Femur (tissue), 1 donor: ENCODE measurements at places on chromosomes 4 and X.

DNA sequence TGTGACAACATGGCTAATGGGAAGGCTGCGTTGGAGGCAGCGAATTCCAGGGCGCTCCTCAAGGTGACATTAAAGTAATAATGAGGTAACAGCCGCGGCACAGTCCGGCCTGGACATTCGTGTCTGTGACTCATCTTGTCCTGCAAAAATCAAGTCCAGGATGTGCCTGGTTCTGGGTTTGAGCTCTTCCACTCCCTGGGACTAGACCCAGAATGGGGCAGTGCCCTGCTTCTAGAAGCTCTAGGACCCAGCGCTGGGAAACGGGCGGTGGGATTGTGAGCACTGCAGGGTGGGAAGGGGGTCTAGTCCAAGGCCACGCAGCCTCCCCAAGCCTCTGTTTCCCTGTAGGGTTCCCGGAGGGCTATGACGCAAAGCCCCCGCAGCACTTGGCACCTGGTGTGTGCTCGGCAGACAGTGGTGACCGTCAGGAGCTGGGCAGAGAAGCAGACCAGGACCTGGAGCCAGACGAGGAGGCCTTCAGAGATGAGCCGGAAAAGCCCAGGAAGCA lies 34.9 kb downstream of the HMX1 start:
- no peak for DNase-seq

DNA sequence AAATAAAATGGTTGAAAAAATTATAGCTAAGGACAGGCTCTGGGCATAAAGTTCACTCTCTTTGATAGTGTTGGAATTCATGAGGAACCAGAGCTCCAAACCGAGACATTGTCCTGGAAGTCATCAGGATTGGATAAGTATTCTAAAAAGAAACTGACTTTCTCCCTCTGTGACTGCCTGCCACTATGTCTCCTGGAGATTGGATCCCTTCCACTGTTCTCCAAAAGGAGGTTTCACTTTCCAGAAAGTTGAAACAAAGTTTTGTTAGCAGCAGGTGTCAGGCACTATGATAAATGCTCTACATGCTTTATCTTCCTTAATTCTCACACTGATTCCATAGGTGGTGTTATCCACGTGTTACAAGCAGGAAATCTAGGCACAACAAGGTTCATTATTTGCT lies 16.8 kb downstream of the BANK1 start:
- no peak for DNase-seq

GRCh38 chr4:3775005-3775404 lies 8.8 kb downstream of the ADRA2C start:
- DNase-seq, result no peak

DNA sequence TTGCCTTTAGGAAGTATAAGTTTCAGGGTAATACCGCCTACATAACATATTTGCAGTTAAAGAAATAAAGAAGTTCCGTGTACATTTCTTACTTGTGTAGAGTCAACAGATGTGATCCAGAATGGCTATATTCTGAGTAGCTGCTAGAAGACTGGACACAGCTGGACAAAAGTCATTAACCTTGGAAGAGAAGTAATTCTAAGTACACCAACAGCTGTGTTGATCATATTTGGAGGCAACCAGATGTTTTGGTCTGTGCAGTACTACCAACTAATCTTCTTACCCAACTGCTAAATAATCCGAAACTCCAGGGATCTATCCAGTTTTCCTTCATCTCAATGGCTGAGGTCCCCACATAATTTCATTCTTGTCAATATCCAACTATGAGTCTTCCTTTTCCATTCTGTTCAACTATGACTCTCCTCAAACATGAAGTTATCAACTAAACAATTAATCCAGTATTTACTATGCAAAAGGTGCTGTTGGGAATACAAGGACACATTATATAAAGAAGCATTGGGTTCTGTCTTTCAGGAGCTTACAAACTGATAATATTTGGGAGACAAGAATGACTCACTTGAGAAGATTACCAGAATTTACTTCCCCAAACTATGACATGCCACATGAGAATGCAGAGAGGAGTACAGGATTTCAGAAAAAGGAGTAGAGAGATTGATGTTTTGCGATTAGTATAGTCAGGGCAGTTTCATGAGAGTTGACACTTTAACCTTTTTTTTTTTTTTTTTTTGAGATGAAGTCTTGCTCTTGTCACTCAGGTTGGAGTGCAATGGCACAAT lies 78.2 kb downstream of the COL4A6 start:
- DNase-seq, result no peak

- DNase-seq, result no peak
These were observed 75.3 kb downstream of the METTL14 start for GRCh38 chr4:118760493-118760892.

DNA sequence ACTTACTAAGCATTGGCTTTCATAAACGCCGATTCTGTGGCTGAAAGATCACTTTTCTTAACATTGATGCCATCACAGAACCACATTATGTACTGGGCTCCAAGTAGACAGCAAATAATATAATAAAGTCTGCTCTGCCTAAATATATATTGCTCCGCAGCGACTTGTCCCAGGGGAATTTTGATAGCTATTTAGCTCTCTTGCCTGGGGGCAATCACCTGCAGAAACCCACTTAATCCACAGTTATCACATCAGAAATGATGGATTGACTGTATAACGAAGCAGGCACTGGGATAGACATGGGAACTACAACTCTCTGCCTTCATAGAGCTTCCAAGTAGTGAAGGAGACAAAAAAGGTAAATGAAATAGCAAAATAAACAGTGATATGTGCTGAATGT lies 48.0 kb upstream of the MYOZ2 start:
- DNase-seq, result no peak
